ENCODE measurements at places on chromosomes 16 and 17.

DNA sequence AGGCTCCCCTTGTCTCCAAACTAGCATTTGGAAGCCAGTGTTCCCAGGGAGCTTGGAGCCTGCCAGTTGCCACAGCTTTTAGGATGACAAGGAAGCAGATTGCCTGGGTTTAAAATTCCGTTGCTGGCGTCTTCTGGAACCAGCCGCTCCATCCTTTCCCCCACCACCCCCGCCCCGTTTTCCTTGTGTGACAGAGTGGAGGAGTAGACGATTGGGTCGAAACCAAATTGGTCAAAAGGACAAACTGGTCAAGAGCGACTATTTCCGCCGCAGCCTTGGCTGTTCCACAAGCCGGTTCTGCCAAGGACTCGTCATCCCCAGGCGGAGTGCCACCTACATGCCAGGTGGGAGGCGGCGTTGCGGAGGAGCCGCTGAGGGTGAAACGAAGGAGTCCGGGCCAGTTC lies 91.1 kb downstream of the RPA1 start:
- no peak for DNase-seq

- DNase-seq: no peak
Observed at GRCh38 chr16:81008505-81008789, 1.4 kb downstream of the CENPN start.

GRCh38 chr16:80503107-80503506 lies 37.7 kb upstream of the DYNLRB2 start:
- DNase-seq: no peak

DNA sequence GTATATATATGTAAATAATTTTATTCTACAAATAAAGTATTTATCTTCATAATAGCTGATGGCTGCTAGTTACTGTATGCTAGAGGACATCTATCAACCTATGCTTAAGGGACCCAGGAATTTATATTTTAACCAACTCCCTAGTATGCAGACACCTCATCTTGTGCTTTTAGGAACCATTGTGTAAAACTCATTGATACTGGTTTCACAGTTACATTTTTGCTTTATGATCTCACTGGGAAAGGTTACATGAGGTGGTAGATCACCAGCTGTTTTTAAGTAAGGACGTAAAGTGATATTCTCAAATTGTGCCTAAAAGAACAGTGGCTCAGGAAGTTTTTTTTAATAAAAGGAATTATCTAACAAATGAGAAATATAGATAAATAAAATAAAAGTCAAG lies 56.4 kb downstream of the VMP1 start:
- no peak for DNase-seq

GRCh38 chr16:81661082-81661481 lies 118.0 kb upstream of the PLCG2 start:
- DNase-seq: no peak

- DNase-seq: no peak
Observed at GRCh38 chr16:87140211-87141200, 176.7 kb downstream of the C16orf95 start.

- no peak for DNase-seq
Observed at GRCh38 chr17:49741692-49742076, 22.2 kb downstream of the FAM117A start.

- DNase-seq: no peak
Observed at GRCh38 chr16:83911290-83911689, 12.4 kb downstream of the MLYCD start.

DNA sequence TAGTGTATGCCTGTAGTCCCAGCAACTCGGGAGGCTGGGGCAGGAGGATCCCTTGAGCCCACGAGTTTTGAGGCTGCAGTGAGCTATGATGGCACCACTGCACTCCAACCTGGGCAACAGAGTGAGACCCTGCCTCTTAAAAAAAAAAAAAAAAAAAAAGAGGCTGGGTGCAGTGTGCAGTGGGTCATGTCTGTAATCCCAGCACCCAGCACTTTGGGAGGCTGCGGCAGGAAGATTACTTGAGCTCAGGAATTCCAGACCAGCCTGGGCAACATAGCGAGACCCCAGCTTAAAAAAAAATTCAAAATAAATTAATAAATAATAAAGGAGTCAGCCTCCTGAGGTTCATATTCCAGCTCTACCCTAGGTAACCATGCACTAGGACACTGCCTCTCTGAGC lies 9.6 kb upstream of the CNOT1 start:
- no peak for DNase-seq

DNA sequence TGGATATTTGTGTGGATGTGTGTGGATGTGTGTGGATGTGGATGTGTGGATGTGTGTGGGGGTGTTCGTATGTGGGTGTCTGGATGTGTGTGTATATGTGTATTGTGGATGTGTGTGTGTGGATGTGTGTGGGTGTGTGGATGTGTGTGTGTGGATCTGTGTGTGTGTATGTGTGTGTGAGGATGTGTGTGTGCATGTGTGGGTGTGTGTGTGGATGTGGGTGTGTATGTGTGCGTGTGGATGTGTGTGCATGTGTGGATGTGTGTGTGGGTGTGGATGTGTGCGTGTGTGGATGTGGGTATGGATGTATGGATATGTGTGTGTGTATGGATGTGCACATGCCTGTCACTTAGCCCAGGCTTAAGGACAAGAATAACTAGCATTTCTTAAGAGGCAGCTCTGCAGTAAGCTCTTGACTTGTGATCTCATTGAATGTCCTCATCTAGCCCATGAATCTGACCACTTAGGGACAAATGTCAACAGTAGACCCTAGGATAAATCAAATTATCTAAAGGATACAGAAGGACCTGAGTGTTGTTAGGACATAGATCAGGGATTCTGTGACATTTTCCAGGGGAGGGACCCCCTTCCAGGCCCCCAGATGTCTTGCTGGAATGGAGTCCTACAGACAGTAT lies 83.5 kb downstream of the BMERB1 start:
- no peak for DNase-seq

- no peak for DNase-seq
Observed at GRCh38 chr17:48442819-48443218, 12.8 kb upstream of the SKAP1 start.

- DNase-seq: no peak
Observed at GRCh38 chr16:85477801-85478363, 135.2 kb upstream of the GSE1 start.

- no peak for DNase-seq
Observed at GRCh38 chr16:82322177-82322576, 152.2 kb upstream of the MPHOSPH6 start.

GRCh38 chr16:1537138-1537577 lies 3.7 kb downstream of the TMEM204 start:
- DNase-seq: no peak

DNA sequence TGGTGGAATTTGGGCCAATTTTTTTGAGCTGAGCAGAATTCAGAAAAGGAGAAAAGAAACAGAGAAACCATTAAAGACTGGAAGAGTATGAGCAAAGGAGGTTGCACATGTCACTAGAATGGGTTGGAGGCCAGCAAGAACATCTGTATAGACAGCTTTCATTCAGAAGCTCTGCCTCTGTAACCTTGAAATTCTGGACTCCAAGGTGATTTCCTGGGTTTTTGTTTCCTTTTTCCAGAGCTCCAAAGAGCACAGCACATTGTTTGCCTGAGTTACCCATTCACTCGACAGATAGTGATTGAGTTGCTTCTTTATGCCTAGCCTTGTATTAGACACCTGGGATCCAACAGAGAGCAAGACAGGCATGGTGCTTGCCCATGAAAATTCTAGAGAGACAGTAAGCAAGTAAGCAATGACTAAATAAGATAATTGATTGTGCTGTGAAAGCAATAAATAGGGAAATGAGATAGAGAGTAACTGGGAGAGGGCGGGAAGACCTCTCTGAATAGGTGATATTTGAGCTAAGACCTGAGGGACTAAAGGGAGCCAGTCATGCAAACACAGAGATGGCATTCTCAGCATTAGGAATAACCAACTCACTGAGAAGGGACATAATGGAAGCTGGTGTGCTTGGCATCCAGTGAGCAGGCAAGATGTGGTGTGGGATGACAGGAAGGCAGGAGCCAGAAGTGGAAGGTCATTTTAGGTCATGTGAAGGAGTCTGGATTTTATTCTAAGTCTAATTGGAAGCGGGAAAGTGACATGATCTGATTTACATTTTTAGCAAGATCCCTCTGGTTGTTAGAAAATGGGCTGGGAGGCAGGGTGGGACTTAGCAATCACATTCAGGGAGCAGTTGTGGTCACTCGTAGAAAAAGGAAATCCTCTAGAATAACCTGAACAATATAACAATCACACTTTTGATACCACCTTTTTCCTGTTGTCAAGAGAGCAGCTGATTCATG lies 197.5 kb downstream of the HS3ST3A1 start:
- DNase-seq: no peak

GRCh38 chr17:67865438-67865837 lies 40.1 kb downstream of the BPTF start:
- no peak for DNase-seq

GRCh38 chr16:72174726-72175125 lies 2.8 kb upstream of the PMFBP1 start:
- no peak for DNase-seq

GRCh38 chr17:43905400-43905984 lies 1.8 kb downstream of the MPP2 start:
- no peak for DNase-seq

- peak; percentile 86 for DNase-seq
Observed at GRCh38 chr16:81987706-81988105, 23.6 kb downstream of the SDR42E1 start.

- DNase-seq: no peak
Observed at GRCh38 chr17:6075845-6076244, 5.7 kb downstream of the WSCD1 start.

DNA sequence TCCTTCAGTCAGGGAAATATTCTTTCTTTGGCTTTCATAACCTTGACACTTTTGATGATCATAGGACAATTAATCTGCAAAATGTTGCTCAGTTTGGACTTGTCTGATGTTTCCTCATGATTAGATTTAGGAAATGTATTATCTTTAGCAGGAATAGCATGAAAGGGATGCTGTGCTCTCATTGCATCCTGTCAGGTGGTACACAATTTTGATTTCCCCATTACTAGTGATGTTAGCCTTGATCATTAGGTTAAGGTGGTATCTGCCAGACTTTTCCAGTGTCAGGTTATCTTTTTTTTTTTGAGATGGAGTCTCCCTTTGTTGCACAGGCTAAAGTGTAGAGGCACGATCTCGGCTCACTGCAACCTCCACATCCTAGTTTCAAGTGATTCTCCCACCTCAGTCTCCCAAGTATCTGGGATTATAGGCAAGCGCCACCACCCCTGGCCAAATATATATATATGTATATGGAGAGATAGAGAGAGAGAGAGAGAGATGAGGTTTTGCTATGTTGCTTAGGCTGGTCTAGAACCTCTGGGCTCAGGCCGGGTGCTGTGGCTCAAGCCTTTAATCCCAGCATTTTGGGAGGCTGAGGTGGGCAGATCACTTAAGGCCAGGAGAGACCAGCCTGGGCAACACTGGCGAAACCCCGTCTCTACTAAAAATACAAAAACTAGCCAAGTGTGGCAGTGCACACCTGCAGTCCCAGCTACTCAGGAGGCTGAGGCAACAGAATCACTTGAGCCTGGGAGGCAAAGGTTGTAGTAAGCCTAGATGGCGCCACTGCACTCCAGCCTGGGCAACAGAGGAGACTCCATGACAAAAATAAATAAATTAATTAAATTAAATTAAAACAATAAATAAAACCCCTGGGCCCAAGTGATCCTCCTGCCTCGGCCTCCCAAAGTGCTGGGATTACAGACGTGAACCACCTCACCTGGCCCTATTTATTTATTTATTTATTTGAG lies 15.8 kb upstream of the CAVIN1 start:
- DNase-seq: no peak

DNA sequence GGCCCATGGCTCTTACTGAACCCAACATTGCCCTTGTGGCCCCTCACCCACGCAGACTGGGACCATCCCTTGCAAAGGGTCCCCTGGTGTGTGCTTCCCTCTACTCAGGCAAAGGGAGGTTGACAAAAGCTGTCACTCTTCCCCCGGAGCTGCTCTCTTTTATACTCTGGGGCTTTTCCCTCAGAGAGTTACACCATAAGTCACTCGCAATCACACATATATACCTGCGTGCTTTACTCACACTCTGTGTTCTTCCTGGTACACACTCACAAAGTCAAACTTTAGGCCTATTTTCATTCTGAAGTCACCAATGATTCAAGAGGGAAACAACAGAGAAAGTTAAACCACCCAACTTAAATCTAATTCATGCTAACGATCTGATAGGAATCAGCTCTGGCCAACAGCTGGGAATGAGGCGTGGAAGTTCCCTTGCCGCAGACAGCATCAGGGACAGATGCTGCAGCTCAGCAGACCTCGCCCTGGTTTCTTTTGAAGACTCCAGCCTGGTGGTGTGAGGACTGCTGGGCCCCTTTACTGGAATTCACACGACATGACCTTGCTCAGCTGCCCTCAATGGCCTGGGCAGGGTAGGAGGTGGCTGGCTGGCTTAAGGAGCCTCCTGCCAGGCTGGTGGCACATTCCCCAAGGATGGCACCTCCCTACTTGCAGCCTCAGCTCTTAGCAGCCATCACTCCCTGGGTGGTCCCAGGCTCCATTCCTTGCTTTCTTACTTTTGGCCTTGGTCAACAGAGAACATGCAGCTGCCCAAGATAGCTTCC lies 27.3 kb downstream of the HIC1 start:
- DNase-seq: no peak

GRCh38 chr16:10405386-10405939 lies 19.6 kb downstream of the ATF7IP2 start:
- DNase-seq: peak; percentile 38

DNA sequence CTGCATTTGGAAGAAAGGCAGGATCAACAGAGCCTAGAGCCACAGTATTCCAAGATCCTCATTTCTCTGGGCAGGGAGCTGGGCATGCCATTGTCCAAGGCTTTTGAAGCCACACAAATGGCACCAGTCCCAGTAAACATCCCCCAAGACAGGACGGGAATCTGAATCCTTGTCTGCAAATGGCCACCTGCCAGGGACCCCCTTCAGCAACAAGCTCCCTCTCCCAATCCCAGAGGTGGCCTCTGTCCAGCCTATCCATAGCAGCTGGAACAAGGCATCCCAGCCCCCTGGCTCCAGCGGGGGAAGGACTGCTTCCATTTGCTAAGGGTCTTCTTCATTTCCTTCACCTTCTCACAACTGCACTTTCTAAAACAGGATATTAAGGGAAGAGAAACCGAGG lies 204.4 kb downstream of the C16orf78 start:
- no peak for DNase-seq

- DNase-seq: no peak
Observed at GRCh38 chr17:58452738-58453137, 35.4 kb upstream of the RNF43 start.

All from LoVo (cell line).